NCI-H2227 treated with DMSO at 0.1 percent for 48 hours (cell line): ENCODE measurements at places on chromosomes 1 and 21.

- DNase-seq, result no peak
These were observed 18.9 kb upstream of the ZNF683 start for GRCh38 chr1:26391450-26391849.

GRCh38 chr1:151369621-151370048 is 2.9 kb downstream of the SELENBP1 start:
- DNase-seq, result no peak

- no peak for DNase-seq
These were observed 107.9 kb downstream of the LMO4 start for GRCh38 chr1:87436534-87436933.

DNA sequence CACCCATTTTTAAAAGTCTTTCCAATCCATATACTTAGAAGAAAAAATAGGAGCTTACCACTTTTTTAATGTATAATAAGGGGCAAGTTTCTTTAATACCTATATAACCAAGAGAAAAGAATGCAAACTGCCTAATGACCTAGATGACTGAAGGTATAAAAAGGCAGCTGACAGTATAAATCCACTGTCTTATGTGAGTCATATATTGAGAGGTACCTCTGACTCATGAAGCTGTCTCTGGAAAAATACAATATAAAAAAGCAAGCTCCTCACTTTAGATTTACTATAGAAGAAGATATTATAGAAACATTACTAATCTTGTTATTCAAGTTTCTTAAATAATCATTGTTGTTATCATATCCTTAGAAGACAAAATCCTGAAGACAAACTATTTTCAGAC is 144.2 kb downstream of the VAV3 start:
- DNase-seq, result no peak

- DNase-seq, result peak; percentile 84
These were observed 42.9 kb upstream of the CD2 start for GRCh38 chr1:116711263-116711840.

DNA sequence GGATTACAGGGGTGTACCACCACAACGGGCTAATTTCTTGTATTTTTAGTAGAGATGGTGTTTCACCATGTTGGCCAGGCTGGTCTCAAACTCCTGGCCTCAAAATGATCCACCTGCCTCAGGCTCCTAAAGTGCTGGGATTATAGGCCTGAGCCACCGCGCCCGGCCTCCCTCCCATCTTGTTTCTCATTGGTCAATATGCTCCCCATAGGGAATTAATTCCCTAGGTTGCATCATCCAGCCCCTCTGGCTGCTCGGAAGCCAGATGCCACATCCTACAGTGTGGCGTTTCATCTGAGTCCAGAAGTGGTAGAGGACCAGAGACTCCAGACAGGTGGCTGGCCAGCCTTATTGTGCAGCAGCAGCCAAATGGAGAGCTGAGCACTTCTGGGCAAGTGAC is 11.5 kb upstream of the VASH2 start:
- DNase-seq, result no peak

GRCh38 chr1:27009601-27010197 is 3.0 kb downstream of the TENT5B start:
- no peak for DNase-seq

GRCh38 chr1:171140956-171141687 is 44.0 kb upstream of the FMO2 start:
- DNase-seq, result no peak

DNA sequence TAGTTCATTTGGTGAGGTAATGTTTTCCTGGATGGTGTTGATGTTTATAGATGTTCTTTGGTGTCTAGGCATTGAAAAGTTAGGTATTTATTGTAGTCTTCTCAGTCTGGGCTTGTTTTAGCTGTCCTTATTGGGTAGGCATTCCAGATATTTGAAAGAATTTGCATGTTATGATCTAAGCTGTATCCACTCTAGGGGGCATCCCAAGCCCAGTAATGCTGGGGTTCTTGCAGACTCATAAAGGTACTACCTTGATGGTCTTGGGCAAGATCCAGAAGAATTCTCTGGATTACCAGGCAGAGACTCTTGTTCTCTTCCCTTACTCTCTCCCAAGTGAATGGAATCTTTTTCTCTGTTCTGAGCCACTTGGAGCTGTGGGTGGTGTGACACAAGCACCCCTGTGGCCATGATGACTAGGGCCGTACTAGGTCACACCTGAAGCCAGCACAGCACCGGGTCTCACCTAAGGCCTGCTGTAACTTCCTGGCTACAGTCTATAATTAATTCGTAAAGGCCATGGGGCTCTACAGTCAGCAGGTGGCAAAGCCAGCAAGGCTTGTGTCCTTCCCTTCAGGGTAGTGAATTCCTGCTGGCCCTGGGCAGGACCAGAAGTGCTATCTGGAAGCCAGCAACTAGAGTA is 74.8 kb upstream of the PDE4B start:
- no peak for DNase-seq

- DNase-seq, result no peak
These were observed 36.8 kb upstream of the UBE2U start for GRCh38 chr1:64166629-64167028.

DNA sequence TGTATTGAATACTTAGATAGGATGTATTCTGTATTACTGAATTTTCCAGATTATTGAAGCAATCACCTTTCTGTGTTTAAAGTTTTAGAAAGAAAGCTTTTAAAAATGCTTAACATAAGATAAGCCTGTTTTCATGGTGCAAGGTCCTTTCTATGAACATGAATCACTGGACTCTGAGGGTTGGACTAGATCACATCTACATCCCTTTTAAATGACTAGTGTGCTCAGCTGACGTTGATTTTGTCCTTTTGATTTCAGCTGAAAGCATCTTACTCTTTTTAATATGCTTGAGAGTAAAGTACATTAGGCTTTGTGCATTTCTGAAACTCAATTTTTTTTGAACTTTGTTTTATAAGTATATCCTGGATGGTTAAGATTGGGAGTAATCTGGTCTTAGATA is 16.2 kb downstream of the MIER1 start:
- DNase-seq, result no peak
